CD4-positive, alpha-beta T cell treated with Interleukin-2 at 100 ng/mL for 4 hours (primary cell): ENCODE measurements at places on chromosomes 1 and 21.
A peak's percentile ranks its signal among the peaks of the same experiment; 100 is the strongest.

DNA sequence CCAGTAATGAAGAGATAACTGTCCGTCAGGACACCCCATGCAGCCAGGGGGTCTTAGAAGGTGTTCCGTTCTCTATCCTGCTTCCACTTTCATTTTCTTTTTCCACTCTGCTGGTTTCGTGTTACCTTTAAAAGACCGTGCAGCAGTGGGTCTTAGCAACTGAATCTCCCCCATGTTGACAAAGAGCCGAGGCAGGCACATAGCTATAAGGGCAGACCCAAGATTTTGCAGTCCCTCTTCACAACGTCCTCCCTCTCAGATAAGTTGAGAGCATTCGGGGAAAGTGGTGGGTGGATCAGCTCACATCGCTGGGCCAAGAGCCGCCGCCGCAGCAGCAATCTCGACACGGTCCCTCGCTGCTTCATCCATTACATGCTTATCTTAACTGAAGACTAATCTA, 355.5 kb downstream of the LMO4 start:
- no peak for DNase-seq

- no peak for DNase-seq
Measured at GRCh38 chr1:10070206-10070605, 37.4 kb downstream of the UBE4B start.

DNA sequence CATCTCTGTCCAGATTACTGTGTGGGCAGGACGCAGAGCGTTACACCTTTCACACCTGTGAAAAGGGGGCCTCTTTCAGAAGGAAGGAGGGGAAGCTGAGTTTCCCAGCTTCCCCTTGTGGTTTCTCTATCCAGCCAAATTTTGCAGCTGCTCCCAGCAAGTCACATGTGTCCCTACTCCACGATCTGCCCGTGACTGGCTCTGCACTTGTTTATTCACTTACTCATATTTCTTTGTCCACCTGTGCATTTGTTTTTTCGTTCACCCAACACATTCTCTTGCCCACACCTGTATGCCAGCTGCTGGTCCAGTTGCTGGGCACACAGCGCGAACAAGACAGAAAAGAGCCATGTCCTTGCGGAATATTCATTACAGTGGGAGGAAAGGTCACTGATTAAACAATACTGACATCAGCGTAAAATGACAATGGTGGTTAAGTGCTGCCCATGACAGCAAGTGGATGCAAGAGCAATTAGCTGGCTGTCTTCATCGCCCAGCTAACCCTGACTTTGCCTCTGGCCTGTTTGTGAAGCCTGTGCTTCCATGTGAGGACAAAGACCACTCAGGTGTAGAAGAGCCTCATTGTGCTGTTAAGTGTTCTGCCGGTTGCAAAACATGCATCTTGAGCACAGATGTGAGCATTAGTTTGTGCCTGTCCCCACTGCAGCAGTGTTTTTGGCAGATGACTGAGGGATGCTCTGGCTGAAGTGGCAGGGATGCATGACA, 28.6 kb upstream of the NEK2 start:
- DNase-seq: no peak

DNA sequence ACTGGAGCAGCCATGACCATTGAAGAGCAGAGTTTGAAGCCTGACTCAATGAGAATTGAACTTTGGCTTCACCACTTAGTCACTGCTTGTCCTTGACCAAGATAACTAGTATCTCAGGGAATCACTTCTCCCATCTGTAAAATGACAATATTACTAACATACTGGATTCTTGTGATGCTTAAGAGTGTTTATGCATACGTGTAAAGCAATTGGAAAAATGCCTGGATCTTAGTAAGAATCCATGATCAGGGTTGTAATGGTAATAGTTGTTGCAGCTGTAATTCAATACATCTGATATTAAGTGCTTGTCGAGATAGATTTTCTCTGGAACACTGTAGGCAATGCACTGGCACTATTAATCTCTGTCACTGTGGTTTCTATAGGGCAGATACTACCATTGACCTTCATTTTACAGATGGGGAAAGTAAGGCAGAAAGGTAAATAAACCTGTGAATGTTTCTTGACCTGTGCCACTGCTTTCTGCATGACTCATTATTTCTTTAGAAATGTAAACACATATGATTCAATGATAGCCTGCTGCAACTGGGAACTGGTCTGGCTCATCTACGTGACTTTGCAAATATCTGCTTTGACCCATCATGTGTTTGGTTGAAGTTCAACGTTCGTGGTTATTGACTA, 662.5 kb downstream of the PLA2G4A start:
- no peak for DNase-seq

DNA sequence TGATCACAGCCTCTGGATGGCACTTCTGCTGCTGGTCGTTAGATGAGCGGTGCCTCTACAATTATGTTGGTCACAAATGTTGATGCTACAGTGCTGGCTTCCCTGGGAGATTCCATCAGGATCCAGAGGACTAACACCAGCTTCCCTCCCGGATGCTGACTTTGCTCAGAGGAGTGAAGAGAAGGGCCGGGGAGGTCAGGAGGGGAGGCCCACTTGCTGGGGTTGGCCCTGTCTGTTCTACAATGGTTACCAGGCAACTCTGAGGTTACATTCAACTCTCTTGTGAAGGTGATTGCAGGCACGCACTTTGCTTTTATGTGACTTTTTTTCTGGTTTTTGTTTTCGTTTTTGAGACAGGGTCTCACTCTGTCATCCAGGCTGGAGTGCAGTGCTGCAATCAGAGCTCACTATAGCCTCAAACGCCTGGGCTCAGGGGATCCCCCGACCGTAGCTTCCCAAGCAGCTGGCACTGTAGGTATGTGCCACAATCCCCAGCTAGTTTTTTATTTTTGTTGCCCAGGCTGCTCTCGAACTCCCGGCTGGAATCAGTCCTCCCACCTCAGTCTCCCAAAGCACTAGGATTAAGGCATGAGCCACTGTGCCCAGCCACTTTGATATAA, 112.5 kb downstream of the ADSS2 start:
- no peak for DNase-seq

GRCh38 chr1:25056536-25056935, 126.5 kb upstream of the RUNX3 start:
- no peak for DNase-seq

DNA sequence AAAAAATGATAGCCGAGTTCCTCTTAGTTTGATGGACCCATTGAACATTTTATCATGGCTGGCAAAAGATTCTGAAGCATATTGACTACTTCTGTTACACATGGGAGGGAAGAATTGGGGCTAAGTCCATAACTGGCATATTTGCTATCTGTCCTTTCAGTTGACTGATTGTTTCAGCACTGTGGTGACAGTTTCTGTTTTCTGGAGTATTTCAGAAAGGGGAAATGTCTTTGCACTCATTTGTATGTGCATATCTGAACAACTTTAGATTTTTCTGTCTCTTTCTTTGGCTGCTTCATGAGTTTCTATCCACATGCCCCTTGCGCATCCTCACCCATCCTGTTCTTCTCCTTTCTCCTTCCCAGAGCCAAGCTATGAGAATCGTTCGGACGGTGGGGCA, 33.2 kb downstream of the SPATA46 start:
- no peak for DNase-seq

DNA sequence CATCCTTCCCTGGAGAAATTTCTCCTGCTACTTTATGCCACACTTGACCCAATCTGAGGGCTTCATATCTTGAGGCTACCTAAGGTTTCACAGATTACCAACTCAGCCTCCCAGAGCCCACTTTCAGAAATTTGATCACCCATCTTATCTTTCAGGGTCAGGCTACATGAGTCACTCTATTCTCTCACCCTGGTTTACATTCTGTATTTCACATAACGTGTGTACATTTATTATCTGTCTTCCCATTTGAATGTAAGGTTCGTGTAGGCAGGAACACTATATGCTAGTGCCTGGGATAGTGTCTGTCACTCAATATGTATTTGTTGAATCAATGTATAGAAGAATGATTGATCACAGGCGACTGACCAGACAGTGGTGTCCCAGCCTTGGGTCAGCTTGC, 124.8 kb downstream of the UBE2U start:
- no peak for DNase-seq

GRCh38 chr1:13948396-13948795, 248.4 kb downstream of the PRDM2 start:
- no peak for DNase-seq

DNA sequence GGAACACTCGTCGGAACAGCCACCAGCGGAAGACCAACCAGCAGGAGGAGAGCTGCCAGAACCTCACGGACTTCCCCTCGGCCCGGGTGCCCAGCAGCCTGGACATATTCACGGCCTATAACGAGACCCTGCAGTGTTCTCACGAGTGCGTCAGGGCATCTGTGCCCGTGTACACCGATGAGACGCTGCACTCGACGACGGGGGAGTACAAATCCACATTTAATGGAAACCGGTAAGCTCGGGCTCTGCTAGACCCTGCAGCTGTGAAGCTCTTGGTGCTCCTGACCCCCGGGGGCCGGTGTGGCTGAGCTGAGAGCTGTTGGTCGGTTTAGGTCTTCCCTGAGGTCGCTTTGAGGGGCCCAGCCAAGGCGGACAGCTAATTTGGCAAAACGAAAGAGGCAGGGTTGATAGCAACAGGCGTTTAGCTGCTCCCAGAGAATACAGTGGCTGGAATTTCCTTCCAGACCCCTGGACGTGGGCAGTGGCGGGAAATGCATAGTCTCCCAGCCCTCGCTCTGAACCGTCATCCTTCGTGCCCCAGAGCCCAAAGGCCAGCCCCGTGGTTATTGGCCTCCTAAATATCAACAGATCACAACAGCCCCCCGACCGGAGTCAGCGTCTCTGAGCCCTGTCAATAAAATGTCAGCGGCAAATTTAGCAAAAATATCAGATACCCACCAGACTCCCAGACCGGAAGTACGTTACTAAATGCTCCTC, 118.0 kb downstream of the AJAP1 start:
- no peak for DNase-seq

DNA sequence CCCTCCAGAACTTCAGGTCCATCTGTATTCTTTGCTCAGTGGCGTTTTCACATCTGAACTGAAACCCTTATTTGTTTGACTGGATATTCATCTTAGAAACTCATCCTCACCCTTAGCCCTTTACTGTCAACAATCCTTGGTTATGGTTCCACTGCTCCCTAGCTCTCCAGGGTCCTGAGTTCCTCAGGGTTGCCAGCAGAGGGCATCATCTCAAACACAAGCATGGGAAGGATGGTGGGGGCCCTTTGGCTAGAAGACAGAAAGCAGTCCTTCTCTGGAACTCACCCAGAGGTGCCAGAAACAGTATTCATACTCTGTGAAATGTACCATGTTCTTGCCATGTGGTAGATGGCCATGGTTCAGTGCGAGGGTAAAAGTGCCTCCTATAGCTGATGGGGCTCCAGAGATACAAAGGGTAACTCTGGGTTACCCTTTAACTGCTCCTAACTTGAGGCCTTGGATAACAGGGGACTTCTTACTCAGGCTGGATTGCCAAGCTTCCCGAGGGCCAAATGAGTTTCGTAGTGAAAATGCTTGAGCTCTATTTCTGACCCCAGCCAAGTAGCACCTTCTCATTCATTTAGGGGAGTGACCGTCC, 11.3 kb downstream of the NCSTN start:
- peak; percentile 8 for DNase-seq

DNA sequence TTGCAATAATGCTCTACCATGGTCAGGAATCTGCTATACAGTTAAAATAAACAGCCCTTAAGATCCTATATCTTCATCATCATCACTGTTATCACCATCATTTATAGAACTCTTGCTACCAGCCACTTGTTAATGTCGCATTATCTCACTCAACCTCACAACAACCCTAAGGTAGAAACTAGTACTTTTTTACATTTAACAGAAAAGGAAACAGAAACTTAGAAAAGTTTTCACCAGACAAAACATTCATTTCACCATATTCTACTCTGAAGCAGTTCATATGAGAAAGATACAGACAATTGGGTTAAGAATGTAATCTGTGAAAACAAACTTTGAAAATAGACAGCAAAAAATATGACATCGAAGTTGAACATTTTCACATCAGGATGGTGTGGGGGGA, 262.6 kb downstream of the ATG4C start:
- no peak for DNase-seq

GRCh38 chr1:150383631-150384324, 19.8 kb downstream of the RPRD2 start:
- no peak for DNase-seq
